ENCODE measurements at places on chromosomes 2 and 18. TPM values are rescaled to one million over a fixed set of nuclear protein-coding genes. Genes with fewer than 3 reads are reported as not detected.

The CDK15 gene
- total RNA-seq: 3.9 TPM

The TGFA gene
- 0.46 TPM for total RNA-seq

The KCNS3 gene
- 19.9 TPM for total RNA-seq

The PLA2R1 gene
- 6.4 TPM for total RNA-seq

The RNPEPL1 gene
- total RNA-seq: 80.6 TPM

The IL36B gene
- not detected for total RNA-seq

The VIT gene
- total RNA-seq: 25.7 TPM

The TSPYL6 gene
- not detected for total RNA-seq

The LOXHD1 gene
- not detected for total RNA-seq

The ANKRD30BL gene
- not detected for total RNA-seq

The CDCA7 gene
- total RNA-seq: 1.7 TPM

DNA sequence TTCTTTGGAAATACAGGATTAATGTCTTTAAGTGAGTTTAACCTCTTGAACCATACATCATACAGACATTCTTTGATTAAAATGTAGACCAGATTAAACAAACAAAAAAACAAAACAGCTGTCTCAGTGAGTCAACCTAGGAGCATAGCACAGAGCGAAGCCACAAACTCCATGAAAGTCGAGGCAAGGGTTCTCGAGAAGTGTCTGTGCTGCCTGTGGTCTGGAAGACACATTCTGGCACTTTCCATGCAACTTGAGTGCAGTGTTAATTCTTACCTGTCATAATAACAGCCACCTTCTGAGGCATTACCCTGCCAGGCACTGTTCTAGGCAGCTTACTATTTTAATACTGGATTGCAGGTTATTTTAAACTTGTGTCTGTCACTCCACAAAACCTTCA is 435.5 kb upstream of the MMADHC start:
- H3K27me3 ChIP-seq: no peaks in the 10 kb centered on the region
- no peak overlapping the region for H3K4me3 ChIP-seq
- H3K36me3 ChIP-seq: no peaks in the 10 kb centered on the region
- DNase-seq: no peak

GRCh38 chr18:22490429-22490846 is 72.7 kb upstream of the CTAGE1 start:
- peaks cover 36% of the 10 kb centered on the region for H3K4me1 ChIP-seq
- DNase-seq: no peak
- H3K4me3 ChIP-seq: no peak overlapping the region
- H3K27ac ChIP-seq: no peak overlapping the region

- H3K36me3 ChIP-seq: no peaks in the 10 kb centered on the region
- DNase-seq: no peak
- H3K27ac ChIP-seq: no peak overlapping the region
- no peaks in the 10 kb centered on the region for H3K27me3 ChIP-seq
Measured at GRCh38 chr2:71767663-71768062, 314.3 kb downstream of the DYSF start.

DNA sequence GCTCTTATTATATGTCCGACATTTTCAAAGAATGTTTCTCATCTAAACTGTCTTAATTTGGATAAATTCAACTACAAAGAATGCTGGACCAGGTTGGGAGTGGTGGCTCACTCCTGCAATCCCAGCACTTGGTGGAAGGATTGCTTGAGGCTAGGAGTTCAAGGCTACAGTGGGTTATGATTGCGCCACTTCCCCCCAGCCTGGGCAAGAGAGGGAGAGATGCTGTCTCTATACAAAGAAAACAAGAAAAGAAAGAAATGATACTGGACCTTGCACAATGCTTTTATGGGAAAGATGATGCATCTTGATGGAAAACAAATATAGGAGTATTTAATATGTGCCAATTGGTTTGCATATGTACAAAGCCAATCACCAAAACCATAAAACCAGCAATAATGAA is 296.7 kb downstream of the LPIN1 start:
- no peaks in the 10 kb centered on the region for H3K4me1 ChIP-seq
- DNase-seq: no peak
- no peak overlapping the region for H3K4me3 ChIP-seq
- H3K36me3 ChIP-seq: no peaks in the 10 kb centered on the region
- H3K27me3 ChIP-seq: no peaks in the 10 kb centered on the region

GRCh38 chr2:7595206-7595605 is 678.0 kb downstream of the RNF144A start:
- H3K36me3 ChIP-seq: no peaks in the 10 kb centered on the region

DNA sequence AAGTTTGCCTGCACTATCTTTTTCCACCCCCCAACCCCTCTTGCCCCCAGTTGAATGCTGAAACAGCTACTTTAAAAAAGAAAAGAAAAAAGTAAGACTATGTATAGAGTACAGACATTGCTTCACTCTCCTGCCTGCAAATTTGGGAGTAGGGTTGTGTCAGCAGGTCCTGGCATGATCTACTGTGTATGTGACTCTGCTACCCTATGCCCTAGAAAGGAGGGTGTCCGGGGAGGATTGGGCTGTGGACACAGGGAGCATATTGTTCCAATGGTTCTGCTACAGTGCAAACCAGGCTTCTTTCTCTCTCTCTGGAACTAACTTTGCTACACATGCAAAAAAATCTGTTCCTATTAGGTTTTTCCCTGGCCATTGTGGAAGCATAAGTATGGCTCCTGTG is 9.9 kb upstream of the ZEB2 start:
- no peaks in the 10 kb centered on the region for H3K4me1 ChIP-seq
- no peaks in the 10 kb centered on the region for H3K36me3 ChIP-seq
- no peak overlapping the region for H3K27ac ChIP-seq

DNA sequence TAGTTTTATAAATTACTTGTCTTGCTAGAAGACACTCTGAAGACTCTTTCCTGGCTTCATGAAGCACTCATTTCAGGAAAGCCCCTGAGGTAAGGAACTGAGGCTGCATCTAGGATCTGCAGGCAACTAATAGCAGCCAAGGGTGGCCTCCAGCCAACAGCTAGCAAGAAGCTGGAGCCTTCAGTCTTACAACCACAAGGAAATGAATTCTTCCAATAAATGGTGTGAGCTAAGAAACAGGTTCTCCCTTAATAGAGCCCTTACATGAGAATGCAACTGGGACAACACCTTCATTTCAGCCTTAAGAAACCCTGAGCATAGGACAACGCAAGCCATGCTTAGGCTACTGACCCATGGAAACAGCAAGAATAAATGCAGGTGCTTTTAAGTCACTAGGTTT is 254.6 kb upstream of the RBBP8 start:
- no peaks in the 10 kb centered on the region for H3K36me3 ChIP-seq
- DNase-seq: no peak
- peaks cover 37% of the 10 kb centered on the region for H3K4me1 ChIP-seq
- H3K27ac ChIP-seq: no peak overlapping the region
- no peak overlapping the region for H3K4me3 ChIP-seq
- no peaks in the 10 kb centered on the region for H3K27me3 ChIP-seq

- H3K4me3 ChIP-seq: no peak overlapping the region
- no peak for DNase-seq
- no peaks in the 10 kb centered on the region for H3K27me3 ChIP-seq
Measured at GRCh38 chr2:54052825-54053718, 62.3 kb upstream of the ACYP2 start.

DNA sequence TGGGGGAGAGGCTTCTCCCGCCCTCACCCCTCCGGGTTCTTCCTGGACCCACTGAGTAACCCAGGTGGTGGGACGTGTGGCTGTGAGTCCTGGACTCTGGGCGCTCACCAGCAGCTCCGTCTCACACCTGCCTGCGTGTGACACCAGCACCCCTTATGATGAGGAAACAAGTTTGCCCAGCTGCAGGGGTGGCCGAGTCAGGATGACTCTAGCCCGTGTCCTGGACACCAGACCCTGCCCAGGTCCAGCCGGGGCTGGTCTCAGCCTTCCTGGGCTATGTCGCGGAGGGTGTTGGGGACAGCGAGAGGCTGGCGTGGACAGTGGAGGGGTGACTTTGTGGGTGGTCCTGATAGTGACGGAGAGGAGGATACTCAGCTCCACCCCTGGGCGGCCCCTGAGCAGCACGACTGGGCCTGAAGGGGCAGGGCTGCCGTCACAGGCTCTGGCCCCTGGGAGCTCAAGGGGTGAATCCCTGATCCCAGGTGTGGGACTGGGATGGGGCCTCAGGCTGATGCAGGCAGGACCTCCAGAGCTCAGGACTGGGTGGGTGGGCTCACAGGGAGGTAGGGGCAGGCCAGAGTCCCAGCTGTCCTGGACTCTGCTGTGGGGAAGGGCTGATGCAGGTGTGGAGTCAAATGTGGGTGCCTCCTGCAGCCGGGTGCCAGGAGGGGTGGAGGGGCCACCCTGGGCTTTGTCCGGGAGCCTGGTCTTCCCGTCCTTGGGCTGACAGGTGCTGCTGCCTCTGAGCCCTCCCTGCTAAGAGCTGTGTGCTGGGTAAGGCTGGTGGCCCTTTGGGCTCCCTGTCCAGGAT is 3.7 kb downstream of the GPR35 start:
- no peaks in the 10 kb centered on the region for H3K27me3 ChIP-seq
- H3K4me1 ChIP-seq: no peaks in the 10 kb centered on the region
- H3K36me3 ChIP-seq: no peaks in the 10 kb centered on the region
- H3K4me3 ChIP-seq: no peak overlapping the region
- H3K27ac ChIP-seq: no peak overlapping the region

Measured in esophagus muscularis mucosa (tissue), 4 donors.